ENCODE measurements at places on chromosomes 6 and 20. TPM values are rescaled to one million over a fixed set of nuclear protein-coding genes. Genes with fewer than 3 reads are reported as not detected.
A peak's percentile ranks its signal among the peaks of the same experiment; 100 is the strongest.

DNA sequence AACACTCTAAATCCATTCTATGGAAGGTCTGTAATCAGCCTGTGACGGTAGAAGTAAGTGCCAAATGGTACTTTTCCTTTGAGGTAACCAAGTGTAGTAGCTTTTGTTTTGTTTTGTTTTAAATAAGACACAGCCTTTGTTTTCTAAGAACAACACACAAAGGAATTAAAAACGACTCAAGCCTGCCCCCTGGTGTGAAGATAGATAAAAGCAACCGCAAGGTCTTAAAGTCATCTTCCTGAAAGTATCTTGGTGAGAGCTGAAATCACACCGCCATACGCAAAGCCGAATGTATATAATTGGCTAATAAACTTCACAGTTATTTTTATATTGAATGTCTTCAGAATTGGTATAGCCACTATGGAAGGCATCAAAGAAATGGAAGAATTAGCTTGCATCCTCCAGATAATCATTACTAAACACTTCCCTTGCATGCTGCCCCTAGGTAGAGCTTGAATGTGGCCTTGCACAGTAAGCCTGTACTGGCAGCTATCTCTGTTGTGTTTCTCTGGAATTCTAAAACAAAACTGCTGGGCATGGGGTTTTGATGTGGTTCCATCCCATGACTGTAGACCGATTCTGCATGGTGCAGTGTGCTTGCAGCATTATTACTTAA is 95.6 kb downstream of the LAMP5 start:
- DNase-seq: no peak
- no peak overlapping the region for H3K27ac ChIP-seq
- no peaks in the 10 kb centered on the region for H3K4me1 ChIP-seq
- H3K4me3 ChIP-seq: no peak overlapping the region

DNA sequence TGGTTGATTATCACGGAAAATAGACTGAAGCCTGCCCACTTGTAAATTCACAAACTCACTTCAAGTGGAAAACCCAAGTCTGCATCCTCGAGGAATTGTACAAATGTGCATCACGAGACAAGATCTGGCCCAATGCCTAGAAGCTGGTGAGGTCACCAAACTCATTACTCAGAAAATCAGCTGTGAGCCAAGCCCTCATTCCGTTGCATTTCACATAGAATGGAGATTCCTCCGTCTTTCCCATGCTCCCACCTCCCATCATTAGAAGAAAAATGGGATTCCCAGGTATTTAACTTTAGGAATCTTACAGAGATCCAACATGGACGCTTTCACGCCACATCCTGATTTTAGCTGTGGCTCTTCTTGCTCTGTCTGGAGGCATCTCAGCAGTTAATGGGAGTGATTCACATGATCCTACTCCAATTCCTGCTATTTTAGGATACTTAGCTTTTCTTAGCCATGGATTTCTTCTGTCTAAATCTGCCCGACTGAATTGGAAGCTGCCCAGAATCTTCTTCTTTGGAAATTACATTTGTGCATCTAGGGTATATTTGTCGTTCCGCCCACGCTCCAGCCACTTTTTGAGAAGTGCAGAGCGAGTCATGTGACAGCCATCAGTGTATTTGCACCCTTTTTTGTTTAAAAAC is 68.7 kb upstream of the STMND1 start:
- peaks cover 11% of the 10 kb centered on the region for H3K27me3 ChIP-seq
- H3K27ac ChIP-seq: peak overlapping the region; percentile 92

DNA sequence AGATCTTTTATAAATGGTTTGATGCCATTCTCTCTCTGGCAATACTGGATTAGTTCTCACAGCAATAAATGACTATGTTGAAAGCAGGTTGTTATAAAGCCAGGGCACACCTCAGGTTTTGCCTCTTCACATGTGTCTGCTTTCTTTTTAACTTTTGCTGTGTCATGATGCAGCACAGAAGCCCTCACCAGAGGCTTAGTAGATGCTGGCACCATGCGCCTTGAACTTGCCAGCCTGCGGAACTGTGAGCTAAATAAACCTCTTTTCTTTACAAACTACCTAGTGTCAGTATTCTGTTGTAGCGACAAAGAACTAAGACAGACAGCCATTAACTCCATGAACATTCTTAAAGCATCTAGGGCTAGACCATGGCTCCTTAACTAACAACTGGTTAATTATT is 15.3 kb upstream of the GPR63 start:
- no peak overlapping the region for H3K4me3 ChIP-seq
- H3K4me1 ChIP-seq: peaks cover 19% of the 10 kb centered on the region
- no peak overlapping the region for H3K27ac ChIP-seq
- H3K36me3 ChIP-seq: peaks cover 8% of the 10 kb centered on the region

DNA sequence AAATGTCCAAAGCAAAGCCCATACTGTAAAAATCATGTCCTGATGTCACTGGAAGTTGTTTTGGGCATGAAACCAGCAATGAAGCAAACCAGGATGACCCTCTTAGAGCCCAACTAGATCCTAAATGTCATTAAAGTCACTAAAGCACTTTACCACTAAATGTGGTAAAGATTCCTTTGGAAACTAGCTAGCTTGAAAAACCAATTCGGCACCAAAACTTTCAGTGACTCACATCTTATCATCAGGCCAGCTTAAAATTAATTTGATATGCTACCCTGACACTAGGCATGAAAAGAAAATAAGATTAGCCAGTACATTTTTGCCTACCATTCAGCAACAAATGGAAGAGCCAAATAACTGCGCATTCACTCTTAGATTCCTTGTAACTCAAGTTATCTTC is 145.8 kb downstream of the PACRG start:
- H3K27me3 ChIP-seq: no peaks in the 10 kb centered on the region
- H3K27ac ChIP-seq: no peak overlapping the region
- DNase-seq: no peak
- no peaks in the 10 kb centered on the region for H3K36me3 ChIP-seq
- no peak overlapping the region for H3K4me3 ChIP-seq

DNA sequence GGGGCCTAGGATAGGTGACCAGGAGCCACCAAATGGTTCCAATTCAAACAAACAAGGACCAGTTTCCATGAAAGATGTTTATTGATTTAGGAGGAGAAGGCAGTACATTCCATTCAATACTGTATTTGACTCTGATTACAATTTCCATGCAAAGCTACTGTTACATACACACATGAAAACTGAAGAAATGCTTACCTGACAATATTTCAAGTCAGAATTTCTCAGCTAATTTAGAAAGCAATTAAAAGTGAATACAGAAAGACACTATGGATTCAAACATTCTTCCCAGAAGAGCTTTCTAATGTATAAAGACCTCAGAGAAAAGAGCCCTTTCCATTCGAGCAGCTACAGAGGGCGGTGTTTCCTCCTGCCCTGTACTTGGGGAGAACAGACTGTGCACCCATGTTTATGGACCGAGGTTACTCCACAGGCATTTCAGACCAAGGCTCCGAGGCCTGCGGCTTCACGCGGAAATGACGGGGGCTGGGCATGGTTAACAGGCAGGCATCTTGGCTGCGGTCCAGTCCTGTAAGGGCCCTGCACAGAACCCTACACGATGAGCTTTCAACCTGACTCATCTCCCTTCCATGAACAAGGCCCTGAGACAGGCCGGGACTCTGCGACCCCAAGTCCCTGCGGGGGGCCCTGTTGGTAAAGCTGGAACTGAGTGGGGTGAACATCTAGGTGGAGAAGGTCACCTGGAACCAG is 25.7 kb upstream of the TCFL5 start:
- no peak overlapping the region for H3K4me3 ChIP-seq
- peaks cover 7% of the 10 kb centered on the region for H3K4me1 ChIP-seq
- no peak for DNase-seq
- H3K27ac ChIP-seq: no peak overlapping the region
- peaks cover 29% of the 10 kb centered on the region for H3K36me3 ChIP-seq

DNA sequence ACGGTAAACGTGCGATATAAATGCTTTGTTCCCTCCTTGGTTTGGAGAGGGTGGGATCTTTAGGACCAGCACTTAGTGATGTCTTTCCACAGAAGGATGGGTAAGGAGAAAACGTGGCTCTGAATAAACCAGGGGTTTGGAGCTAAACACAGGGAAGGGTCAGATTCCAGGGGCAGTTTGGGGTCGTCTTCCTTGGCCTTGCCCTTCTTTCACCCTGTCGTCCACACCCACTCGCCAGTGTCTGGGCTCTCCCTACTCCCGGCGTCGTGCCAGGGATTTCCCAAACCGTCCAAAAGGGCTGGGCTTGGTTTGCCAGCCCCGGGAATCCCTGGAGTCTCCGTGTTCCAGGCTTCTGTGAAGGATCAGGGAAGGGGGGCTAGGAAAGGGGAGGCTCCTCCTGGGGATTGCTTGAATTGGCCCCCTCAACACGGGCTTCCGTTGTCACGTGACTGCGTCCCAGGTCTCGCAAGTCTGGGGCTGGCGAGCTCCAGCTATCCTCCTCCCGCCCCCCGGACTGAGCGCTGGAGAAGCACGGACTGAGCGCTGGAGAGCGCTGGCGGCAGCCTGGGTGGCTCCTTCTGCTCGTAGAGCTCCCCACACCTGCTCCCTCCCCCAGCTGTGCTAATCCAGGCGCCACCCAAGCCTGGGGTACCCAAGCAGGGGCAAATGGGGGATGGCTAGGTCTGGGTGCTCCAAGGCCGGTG is 9.4 kb upstream of the ARMC12 start:
- H3K36me3 ChIP-seq: no peaks in the 10 kb centered on the region
- peak overlapping the region; percentile 72 for H3K4me3 ChIP-seq
- peaks cover 11% of the 10 kb centered on the region for H3K27me3 ChIP-seq
- peaks cover 47% of the 10 kb centered on the region for H3K4me1 ChIP-seq
- peak overlapping the region; percentile 84 for H3K27ac ChIP-seq
- DNase-seq: peak; percentile 67

GRCh38 chr6:34232901-34233300 is 3.8 kb upstream of the HMGA1 start:
- H3K4me3 ChIP-seq: no peak overlapping the region
- DNase-seq: no peak
- H3K27ac ChIP-seq: peak overlapping the region; percentile 34
- peaks cover 11% of the 10 kb centered on the region for H3K4me1 ChIP-seq
- H3K36me3 ChIP-seq: no peaks in the 10 kb centered on the region

GRCh38 chr6:135329851-135330803 is 149.0 kb downstream of the MYB start:
- no peak overlapping the region for H3K27ac ChIP-seq
- H3K4me3 ChIP-seq: no peak overlapping the region
- peaks cover 22% of the 10 kb centered on the region for H3K36me3 ChIP-seq
- H3K4me1 ChIP-seq: no peaks in the 10 kb centered on the region
- DNase-seq: no peak
- no peaks in the 10 kb centered on the region for H3K27me3 ChIP-seq

DNA sequence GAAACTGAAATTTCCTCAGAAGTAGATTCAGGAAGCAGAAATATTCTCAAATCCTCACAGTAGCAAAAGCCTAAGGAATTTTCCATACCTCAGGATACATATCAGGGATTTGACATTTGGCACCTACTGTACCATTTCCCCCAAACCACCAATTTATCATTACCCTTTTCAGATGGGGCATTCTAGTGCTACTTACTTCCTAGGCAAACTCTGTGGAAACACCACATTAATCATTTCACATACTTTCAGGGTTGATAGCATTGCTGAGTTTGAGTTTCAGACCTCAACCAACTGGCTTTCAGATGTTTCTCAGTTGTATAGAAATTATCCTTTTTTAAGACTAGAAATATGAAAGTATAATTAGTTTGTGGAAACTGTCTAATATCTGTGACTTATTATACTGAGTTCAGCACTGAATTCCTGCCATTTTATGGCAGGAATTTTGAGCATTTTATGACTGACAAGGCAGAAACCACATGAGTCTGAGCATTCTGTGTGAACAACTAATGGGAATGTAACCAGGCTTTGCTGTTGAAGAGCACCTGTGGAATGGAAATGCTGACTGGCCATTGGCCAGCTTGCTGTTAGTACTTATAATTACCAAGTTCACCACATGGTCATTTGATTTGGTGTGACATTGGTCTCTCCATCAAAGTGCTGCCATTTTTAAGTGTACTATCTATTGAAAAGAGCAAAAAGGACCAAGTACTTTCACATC is 35.1 kb upstream of the IRAK1BP1 start:
- H3K4me1 ChIP-seq: peaks cover 21% of the 10 kb centered on the region
- no peak overlapping the region for H3K4me3 ChIP-seq
- peaks cover 3% of the 10 kb centered on the region for H3K27me3 ChIP-seq
- peak overlapping the region; percentile 35 for H3K27ac ChIP-seq
- DNase-seq: no peak

The C6orf15 gene
- total RNA-seq: not detected

DNA sequence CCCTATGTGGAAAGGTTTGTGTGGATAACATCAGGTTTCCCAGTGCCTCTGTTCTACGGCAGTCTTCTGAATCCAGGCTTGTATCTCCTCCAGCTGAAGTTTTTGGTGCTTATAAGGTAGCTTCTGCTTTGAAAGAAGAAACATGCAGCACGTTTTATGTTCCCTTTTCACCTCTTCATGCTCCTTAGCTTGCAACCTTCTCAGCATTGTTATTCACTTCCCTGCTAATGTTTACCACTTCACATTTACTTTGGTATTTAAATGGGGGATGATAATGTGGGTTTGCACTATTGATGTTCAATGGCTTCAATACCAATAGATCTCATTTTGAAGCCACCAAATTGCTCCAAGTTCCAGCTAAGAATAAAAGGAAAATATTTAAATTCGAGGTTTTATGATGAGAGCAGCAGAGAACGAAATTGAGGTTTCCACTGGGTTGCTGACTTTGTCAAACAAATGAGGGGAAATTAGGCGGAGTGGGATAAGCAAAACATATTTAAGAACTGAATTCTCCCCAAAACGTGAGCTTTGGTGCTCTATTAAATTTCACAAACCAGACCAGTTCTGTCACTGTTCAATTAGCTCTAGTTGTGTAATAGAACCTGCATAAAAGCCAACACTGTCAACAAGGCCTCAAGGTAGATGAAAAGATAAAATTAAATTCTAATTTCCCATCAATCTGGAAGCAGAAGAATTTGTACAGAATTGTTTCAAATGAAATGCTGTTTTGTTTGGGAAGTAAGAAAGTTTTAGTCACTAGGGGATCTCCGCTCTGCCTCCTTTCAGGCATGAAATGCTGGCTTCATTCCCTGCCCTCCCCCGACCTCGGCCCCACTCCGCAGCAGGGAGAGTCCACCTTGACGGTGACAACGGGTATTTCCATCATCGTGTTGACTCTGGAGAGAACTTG is 1.4 kb downstream of the IL22RA2 start:
- no peak for DNase-seq
- no peak overlapping the region for H3K27ac ChIP-seq
- H3K4me3 ChIP-seq: no peak overlapping the region
- no peaks in the 10 kb centered on the region for H3K36me3 ChIP-seq
- peaks cover 7% of the 10 kb centered on the region for H3K4me1 ChIP-seq

The HLA-DRA gene
- not detected for total RNA-seq

Measured in mesothelial cell of epicardium (in vitro differentiated cells).